GM18507 (cell line): ENCODE measurements at places on chromosomes 16 and 17.

DNA sequence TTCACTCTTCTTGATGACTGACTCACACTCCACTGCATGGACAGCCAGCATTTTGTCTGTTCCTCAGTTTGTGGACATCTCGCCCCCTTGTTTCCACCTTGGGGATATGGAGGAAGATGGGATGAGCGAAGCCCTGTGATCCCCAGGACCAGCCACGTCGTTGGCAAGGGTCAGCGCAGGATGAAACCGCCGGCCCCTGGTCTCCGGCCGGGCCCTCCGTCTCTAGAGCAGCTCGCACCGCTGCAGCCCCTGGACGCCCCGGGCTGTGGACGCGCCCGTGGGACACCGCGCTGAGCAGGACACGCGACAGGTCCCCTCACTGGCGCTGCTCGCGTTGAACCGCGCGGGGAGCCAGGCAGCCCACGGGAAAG, 604 bp upstream of the ZC3H18 start:
- no peak for DNase-seq

GRCh38 chr16:86075839-86076440, 177.0 kb downstream of the IRF8 start:
- DNase-seq = no peak

DNA sequence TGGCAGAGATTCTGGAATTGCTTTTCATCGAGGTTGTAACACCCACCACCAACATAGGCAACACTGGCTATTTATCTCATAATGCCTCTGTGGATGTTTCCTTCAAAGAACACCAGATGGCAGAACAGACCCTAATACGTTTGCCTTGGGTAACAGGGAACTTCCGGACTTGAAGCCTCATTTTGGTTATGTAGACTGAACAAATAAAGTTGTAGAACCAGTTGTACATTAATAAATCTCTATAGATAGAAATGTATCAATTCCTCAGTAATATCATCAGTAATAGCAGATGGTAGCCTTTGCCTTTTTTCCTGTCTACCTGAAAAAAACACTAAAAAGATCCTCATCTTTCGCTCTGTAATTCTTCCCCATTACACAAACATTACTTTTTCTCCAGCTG, 25.9 kb upstream of the APOH start:
- DNase-seq = no peak

DNA sequence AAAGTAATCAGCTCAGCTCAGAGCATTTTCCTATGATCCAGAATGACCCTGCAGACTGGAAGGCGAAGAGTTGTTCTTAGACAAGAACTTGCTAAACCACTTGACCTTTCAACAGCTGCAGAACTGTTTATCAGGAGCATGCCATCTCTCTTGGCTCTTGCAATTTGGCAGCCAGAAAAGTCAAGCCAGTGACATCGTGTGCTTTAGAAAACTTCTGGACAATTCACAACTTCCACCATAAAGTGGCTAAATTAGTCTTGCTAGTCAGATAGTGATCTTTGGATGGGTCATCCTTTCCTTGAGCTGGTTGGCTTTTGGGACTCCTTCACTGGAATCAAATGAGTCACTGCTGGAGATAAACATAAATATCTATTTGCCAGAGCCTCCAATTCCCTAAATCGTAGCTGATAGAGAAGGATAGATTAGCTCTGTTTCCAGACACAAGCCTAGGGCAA, 146.5 kb downstream of the MAP2K6 start:
- DNase-seq = no peak

GRCh38 chr17:20103454-20104446, 94.6 kb downstream of the SPECC1 start:
- no peak for DNase-seq

GRCh38 chr17:42287977-42288802, at the start of gene STAT5A:
STAT5A (plus strand) TSS chr17:42288498; CDS start chr17:42289412, 914 bp downstream.
- DNase-seq = peak; percentile 68

GRCh38 chr17:47999582-47999981, 28.7 kb downstream of the CDK5RAP3 start:
- no peak for DNase-seq

DNA sequence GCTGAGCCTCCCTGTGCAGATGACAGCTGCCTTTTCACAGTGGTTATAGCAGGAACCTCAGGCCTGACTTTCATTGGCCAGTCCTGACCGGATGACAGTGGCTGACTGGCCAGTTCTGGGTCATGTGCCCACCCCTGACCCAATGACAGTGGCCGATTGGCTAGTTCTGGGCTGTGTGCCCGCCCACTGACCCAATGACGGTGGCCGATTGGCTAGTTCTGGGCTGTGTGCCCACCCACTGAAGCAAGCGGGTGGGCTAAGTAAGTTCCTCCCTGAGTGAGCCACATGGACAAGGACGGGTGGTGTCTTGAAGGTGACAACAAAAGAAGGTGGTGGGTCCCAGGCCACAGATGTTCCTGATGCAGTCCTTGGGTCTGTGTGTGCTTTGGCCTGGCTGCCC, 9.5 kb downstream of the DEF8 start:
- DNase-seq = no peak
